ENCODE measurements at places on chromosomes 1 and 21.

DNA sequence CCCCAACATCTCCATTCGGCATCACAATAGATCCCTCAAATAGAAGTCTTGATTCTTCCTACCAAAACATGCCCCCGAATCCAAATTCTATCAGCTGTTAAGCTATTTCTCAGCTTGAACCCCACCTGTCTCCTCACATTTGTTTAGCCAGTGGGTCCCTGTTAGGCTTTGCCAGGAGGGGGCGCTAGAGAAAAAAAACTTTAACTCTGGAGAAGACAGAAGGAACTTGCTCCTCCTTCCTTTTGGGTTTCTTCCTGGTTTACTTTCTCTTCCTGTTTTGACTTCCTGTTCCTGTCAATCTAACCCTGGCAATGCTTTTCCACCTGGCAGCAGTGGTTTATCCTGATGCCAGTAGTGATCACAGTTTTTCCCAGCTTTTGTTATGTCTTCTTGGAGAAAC is 95.6 kb upstream of the KCNK1 start:
- DNase-seq, result no peak

DNA sequence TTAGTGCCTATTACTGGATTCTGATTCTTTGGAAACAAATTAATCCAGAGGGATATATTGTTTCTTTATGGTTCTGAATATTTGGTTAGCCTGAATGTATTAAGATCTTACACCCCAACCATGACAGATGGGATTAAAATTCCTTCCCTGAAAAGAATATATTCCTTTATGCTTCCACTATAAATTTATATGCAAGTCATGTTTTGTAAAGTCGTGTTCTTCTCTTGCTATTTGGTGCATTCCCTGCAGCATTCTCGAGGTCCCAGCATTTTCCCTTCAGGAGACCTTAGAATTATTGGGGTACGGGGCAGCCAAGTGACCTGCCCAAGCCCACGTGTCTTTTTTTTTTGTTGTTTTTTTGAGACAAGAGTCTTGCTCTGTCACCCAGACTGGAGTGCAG is 62.4 kb downstream of the DISC1 start:
- DNase-seq, result no peak

DNA sequence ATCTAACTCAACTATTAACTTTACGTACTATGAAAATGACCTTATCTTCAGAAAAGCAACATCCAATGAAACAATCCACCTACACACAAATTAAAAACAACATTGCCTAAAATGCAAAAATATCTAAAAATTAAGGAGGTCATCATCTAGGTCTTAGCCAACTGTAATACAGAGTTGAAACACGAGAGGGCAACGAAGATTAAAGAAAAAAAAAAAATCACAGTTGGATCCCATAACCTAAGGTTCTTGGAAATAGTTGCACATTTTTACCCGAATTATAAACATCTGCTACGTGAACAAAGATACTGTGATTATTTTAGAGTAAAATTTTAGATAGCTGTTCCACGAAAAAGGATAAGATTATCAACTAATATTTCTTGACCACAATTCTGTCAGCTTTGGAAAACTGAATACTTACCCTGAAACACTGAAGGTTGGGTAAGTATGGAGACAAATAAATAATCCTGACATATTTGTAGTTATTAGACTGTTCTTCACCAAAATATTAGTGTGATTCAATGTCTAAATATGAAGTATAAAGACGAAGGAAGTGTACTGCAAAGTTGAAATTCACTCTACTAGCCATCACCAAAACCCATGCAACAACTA is 88.0 kb upstream of the AK4 start:
- DNase-seq, result no peak

GRCh38 chr1:193406901-193407300 is 220.5 kb upstream of the B3GALT2 start:
- DNase-seq, result no peak

GRCh38 chr1:220044678-220045355 is 1.5 kb downstream of the EPRS1 start:
- no peak for DNase-seq

DNA sequence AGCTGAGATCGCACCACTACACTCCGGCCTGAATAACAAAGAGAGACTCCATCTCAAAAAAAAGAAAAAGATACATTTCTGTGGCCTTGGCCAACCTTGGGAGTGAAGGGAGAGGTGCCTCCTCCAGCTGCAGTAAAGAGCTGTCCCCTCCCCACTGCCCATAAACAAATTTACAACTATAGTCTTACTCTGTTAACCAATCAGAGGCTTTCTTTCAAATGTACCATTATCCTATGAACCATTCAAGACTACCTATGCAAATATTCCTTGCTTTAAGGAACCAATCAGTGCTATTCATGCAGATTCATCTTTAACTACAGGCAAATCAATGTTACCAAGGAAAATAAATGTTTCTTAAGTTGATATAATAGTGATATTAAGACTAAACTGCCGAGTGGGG is 1.0 kb downstream of the CELA2B start:
- no peak for DNase-seq

DNA sequence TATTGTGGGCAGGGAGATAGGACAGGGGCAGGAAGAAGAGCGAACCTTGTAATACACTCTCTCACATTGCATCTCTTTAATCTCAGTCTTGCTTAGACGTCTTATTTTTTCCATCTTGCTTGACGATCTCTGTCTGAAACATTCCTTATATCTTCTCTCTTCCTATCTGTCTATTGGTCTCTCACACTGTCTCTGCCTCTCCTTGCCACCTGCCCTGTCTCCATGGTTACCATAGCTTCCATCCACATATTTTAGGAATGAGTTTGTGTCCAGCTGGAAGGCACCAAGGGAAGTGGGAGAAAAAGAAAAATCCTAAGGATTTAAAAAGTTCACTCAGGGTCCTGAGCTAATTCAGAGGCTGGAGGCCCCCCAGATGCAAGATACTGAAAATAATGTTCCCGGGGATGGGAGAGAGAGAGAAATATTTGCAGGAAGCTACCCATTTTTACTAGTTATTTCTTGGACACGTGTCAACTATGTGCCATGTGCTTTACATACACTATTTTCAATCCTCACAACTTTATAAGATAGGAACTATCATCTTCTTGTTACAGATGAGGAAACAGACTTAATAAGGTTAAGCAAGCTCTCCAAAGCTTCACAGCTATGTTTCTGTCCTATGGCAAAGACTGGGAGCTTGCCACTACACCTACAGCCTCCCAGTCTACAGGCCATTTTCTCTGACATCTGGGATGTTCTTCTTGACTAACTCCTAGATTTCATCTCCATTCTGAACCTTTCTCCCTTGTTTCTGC is 933 bp downstream of the ANKRD34A start:
- DNase-seq, result no peak

GRCh38 chr1:161374373-161374772 is 6.7 kb upstream of the CFAP126 start:
- DNase-seq, result no peak

DNA sequence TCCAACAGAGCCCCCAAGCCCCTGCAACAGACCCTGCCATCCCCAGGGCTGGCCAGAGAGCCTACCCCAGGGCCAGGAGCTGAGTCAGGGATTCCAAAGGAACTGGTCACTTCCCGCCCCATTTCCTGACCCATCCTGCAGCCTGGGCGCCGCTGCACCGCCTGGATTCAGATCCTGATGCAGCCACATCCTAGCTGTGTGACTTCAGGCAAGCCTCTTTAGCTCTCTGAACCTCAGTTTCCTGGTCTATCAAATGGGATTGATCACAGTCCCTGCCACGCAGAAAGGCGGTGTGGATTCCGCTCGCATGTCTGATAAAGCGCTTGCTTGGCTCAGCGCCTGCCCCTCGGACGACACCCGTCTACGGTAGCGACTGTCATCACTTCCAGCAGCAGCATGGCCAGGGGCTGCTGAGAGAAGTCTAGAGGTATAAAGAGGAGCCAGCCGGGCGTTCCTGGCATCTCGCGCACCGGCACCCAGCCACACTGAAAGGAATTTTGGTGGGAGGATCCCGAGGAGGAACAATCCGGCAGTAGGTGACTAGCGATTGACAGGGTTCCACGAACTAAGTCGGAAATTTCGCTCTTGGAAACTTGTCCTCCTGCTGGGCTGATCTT is 10.1 kb downstream of the EPHA2 start:
- DNase-seq, result no peak

DNA sequence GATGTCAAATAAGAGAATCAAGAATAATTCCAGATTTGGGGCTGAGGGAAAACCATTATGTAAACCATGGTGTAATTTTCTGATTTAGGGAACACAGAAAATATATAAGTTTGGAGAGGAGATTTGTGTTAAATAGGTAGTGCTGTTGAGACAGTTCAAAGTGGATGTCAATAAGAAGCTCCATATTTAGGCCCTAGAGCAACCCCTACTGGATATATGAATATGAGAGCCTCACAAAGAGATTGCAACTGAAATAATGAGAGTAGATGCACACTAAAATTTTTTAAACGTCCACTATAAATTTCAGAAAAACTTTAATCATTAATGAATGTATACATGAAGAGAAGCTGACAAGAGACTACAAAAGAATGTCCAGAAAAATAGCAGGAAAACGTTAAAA is 1447.8 kb upstream of the PRMT6 start:
- DNase-seq, result no peak

GRCh38 chr1:232018231-232019025 is 391.8 kb downstream of the DISC1 start:
- DNase-seq, result no peak

DNA sequence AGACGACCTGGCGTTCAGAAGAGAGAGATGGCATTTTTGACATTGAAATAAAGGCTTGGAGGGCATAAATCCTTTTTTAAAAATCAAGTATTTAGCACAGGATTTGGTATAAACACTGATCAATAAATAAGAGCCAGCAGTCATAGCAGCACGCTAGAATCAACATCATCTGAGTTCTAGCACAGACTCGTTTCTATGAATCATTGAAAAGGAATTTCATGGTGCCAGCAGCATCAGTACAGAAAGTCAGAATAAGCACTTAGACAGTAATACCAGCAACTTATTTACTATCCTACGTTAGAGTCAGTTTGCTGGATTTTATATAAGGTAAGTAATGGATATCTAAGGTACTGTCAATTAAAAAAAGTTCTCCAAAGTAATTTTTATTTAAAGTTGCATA is 119.3 kb downstream of the HLCS start:
- DNase-seq, result no peak

GRCh38 chr1:145956781-145957442 is 905 bp downstream of the LIX1L start:
- DNase-seq, result no peak

DNA sequence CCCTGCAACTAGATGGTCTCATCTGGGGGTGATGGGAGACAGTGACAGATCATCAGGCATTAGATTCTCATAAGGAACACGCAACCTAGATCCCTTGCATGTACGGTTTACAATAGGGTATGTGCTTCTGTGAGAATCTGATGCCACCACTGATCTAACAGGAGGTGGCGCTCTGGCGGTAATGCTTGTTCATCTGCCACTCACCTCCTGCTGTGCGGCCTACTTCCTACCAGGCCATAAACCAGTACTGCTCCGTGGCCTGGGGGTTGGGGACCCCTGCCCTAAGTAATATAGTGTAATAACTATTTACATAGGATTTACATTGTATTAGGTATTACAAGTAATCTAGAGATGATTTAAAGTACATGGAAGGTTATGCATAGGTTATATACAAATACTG is 134.9 kb downstream of the CLEC20A start:
- no peak for DNase-seq

DNA sequence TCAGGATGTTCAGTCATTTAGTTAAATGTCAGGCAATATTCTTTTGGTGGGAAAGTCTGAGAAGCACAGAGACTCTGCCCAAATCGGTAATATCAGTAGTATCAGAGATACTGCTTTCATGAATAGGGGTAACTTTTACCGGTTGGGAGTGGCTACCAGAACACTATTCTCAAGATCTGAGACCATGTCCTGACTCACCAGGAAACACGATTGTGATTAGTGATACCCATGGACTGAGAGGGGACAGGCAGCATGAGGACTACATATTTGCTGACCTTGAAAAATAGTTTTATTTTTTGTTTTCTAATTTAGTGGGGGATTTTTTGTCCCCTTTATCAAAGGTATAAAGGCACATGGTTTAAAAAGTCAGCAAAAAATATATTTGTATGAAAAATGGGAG is 76.0 kb upstream of the NEK2 start:
- DNase-seq, result no peak

- no peak for DNase-seq
These were observed 174.3 kb downstream of the LYPLAL1 start for GRCh38 chr1:219347921-219348391.

GRCh38 chr1:154320882-154321608 is at the start of gene AQP10:
Gene AQP10, plus strand, starts transcription at chr1:154321093. Its CDS starts 63 bp downstream, at chr1:154321156.
- no peak for DNase-seq

- peak; percentile 15 for DNase-seq
These were observed 122.0 kb downstream of the LMO4 start for GRCh38 chr1:87450615-87451209.

DNA sequence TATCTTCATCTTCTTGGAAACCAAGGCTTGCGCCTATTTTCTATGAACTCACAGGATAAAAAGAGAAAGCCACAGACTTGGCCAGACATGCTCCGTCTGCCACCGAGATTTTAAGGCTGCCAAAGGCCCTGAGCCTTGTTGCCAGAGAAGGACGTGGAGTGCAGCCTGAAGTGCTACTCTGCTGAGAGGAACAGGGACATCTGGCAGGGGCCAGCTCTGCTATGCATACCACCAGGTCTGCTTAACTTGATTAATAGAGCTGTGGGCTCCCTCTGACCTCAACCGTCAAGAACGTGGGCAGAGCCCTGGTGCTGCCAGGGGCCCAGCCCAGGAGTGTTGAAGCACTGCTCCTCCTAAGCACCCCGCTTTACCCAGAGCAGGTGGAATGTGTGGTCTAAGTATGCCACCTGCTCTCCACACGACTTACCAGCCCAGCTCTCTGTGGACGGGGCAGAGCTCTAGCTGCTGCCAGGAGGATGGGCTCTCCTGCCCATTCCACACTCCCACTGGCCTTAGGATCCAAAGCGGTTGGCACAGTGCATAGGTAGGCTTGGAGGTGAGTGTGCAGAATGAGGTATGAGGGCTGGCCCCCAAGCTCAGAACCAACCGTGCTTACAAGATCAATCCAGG is 10.6 kb downstream of the HCRTR1 start:
- DNase-seq, result no peak

GRCh38 chr1:64472805-64473204 is 2.9 kb downstream of the CACHD1 start:
- no peak for DNase-seq

GRCh38 chr1:1144122-1144842 is 28.4 kb upstream of the C1orf159 start:
- peak; percentile 48 for DNase-seq

DNA sequence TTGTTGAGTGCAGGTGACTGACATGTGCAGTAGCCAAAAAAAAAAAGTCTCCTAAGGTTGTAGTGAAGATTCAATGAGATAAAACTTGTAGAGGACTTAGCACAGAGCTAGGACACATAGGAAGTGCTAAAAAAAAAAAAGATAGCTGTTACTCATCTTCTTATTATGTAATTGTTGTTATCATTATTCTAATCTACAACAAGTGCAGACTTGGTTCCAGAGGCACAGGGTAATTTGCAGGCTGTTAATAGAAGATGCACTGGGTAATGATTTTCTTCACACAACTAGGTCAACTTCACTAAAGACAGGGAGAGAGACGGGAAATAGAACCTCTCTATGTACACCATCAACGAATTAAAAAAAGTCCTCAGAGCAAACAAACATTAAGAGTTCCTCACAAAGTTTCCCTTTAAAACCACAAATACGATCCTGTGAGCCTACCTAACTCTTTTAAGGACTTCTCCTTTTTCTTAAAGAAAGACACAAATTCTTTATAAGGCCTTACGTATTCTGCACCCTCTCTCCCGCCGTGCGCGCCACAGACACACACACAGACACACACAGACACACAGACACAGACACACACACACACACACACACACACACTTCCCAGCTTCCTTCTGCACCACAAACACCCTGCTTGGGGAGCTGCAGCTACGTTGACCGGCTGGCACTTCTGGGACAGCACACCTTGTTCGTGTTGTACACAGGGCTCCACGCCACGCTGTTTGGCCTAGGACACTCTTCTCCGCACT is 49.8 kb upstream of the GADD45A start:
- no peak for DNase-seq

Data from activated T-cell treated with anti-CD3 and anti-CD28 coated beads for 1 hour (primary cell).